ENCODE measurements at places on chromosomes 4 and X.

DNA sequence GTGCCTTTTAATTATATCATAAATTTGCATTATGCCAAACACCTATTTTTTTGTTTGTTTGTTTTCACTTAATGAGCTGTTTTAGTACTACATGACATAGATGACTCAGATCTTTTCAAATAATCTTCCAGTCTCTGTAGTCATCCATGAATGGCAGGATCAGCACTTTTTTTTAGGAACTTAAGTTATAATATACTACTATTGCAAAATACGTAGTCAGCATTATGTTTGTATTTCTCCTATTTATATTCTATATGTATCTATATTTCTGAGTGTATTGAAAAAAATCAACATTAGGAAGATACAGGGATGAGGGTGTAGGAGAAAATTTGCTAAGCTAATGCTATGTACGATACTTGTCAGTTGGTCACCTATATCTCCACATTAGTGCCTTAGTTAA is 773.1 kb upstream of the AGA start:
- DNase-seq = no peak

DNA sequence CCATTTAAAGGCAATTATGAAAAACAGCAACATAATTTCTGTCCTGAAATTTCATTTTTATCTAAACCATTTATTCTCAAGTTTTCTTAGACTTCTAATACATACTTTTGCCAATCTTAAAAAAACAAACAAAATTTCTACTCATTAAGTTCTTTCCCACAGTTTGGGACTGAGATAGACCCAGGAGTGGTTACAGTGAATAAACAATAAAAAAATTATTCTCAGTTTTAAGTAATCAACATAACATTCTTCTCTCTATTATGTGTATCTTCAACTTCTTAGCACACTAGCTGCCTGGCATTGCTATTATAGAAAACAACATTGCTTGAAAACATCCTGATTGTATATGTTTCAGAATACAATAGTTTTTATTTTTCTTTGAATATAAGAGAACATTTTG is 532.8 kb downstream of the IL15 start:
- DNase-seq = no peak

DNA sequence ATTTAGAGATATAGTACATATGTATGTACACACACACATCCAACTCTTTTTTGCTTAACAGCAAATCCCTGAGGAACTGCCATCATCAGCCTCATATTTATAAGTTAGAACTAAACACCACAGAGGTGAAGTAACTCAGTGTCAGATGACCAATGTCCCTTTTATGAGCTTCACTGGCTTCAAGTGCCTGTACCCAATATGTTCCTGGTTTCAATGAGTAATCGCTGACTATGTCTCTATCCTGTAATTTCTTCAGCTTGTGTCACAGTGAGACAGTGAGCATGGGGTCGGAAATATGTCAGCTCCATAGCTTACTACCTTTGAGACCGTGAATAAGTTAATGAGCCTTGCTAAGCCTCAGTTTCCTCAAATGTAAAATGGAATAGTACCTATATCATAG is 136.2 kb upstream of the RASGEF1B start:
- DNase-seq = no peak

DNA sequence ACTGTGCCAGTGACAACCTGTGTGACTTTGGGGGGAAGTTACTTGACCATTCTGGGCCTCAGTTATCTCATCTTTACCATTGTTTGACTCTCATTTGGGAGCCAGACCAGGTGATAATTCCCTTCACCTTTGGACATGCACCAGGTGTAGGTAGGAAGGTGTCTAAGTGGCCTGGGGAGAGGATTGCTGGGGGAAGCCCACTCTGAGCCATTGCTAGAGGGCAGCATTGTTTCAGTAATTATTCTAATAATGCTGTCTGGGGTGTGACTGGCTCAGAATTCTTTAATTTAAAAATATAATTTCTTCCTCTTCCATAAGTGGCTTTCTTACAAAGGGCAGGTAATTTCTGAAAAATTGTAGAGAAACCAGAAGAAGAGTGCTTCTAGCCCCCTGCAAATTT is 104.3 kb downstream of the RTL9 start:
- DNase-seq = no peak

Measured in NCI-H510A treated with DMSO at 0.1 percent for 48 hours (cell line).